ENCODE measurements at places on chromosomes 6 and 20.

DNA sequence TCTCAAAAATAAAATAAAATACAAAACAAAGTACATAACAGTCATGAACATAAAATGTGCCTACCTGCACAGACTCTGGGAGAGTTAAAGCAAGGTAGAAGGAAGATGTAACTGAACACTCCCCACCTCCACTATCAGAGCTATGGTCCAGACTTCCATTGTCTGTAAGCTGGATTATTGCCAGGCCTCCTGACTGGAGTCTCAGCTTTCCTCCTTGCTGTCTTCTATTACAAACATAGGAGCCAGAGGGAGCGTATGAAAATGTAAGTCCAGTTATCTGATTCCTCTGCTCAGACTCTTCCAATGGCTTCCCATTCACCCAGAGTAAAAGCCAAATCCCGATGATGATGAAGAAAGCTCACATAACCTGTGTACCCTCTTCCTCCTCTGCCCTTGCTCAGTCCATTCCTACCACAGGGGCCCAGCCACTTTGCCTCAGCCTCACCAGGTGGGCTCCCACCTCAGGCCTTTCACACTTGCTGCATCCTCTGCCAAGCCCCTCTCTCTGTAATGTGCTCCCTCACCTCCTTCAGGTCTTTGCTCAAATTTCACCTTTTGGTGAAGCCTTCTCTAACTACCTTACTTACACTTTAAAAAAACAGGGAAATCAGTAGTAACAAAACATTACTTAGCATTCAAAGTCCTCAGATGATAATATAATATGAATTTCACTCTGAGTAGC is 194.1 kb downstream of the RIMS1 start:
- no peak for DNase-seq

DNA sequence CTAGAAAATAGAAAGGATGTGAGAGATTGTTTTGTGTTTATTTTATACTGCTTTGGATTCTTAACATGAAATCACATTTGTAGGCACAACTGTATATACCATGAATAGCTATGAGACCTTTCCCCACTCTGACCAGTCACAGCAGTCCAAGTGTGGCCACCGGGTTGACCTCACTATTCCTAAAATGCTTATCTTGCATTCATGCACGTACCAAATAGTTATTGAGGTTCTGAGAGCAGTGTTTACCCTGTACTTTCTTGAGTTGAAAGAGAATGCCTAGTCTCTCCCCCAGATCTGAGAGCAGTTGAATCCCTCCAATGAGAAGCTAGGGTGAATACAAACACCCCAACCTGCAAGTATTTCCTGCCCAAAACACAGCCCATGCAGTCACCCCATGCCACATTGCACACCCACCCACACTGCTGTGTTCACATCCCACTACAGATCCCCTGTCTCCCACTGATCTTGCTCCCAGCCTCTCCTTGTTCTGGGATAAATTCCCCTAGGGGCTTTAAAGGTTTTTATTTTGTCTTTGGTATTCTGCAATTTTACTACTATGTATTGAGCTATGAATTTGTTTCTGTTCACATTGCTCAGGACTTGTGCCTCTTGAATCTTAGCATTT is 51.6 kb downstream of the GOPC start:
- DNase-seq = no peak

- DNase-seq = no peak
Observed at GRCh38 chr6:25961619-25962148, 918 bp upstream of the TRIM38 start.

DNA sequence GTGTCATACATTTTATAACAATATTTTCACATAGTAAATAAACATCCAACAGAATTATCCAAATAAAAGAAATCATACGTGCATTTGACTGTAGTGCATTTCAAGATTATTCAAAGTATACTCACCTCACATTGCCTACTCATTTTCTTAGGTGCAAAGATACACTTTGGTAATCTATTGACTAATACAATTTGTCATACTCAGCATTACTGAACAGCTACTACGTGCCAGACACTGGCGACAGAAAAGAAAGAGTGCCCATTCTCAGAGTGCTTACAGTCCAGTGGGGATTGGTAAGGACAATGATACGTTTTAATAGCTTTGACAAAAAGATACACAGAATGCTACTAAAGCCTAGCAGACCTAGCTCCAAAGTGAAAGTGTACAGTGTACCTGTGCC is 42.0 kb downstream of the FBXL4 start:
- no peak for DNase-seq

DNA sequence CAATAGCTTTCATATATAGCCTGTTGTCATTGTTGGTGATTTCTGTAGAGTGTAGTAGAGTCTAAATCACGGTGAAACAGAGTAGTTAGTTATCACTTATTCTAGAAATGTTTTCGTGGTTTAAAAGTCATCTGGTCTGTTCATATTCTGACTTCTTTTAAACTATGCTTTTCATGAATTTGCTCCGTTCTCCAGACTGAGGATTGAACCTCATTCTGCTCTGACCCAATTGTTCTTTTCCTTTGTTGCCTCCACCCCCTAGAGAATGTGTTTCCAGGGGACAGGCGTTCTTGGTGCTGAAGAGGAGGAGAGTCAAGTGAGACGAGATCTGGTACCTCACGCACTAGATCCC is 748 bp upstream of the ZNF292 start:
- DNase-seq = no peak

- DNase-seq = no peak
Observed at GRCh38 chr6:37712508-37712907, 14.8 kb upstream of the MDGA1 start.

- peak; percentile 98 for DNase-seq
Observed at GRCh38 chr6:169365567-169366257, 112.1 kb upstream of the THBS2 start.

DNA sequence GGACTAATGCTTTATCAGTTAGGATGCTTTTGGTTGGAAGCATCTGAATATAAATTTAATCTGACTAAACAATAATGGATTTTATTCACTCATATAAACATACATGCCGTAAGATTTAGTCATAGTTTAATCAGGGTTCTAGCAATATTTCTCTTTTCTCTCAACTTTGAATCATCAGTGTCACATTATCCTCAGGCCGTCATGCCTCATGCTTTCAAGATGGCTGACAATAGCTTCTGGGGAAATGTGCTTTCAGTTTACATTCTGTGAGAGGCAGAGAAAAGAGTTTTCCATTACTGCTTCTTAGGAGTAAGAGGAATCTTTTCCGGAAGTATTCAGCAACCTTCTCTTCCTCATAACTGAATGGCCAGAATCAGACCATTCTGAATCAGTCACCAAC is 162.2 kb downstream of the GJA1 start:
- DNase-seq = no peak

DNA sequence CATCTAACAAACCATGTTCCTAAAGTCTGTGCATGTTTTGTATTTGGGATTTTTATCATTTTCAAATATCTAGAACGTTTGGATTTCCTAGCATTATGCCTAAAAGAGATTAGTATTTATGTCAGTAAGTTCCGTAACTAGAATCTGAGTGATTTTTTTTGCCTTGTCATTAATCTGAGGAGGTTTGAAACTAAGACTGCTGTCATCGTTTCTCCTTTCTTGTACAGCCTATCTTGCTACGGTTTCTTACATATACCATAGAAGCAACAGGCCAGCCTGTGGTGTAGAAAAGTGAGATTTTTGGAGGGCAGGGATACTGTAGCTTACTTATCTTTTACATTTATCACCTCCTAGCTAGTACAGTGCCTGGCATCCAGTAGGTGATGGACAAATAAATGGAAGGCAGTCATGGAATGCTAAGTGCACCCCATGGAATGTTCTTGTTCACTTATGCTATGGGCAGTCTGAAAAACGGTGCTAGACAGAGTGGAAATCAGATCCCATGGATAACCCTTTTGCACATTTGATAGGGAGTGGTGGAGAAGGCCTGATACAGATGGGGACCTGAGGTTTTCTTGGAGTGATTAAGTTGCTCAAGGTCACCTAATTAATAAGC is 93.9 kb downstream of the ARID1B start:
- DNase-seq = no peak

DNA sequence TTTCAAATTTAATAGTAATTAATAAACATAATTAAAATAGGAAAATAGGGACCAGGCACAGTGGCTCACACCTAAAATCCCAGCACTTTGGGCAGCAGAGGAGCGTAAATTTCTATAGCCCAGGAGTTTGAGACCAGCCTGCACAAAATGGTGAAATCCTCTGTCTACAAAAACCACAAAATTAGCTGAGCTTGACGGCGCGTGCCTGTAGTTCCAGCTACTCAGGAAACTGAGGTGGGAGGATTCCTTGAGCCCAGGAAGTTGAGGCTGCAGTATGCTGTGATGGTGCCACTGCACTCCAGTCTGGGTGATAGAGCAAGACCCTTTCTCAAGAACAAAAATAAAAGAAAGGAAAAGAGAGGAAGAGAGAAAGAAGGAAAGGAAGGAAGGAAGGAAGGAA is 1387.0 kb upstream of the ADGRB3 start:
- no peak for DNase-seq

DNA sequence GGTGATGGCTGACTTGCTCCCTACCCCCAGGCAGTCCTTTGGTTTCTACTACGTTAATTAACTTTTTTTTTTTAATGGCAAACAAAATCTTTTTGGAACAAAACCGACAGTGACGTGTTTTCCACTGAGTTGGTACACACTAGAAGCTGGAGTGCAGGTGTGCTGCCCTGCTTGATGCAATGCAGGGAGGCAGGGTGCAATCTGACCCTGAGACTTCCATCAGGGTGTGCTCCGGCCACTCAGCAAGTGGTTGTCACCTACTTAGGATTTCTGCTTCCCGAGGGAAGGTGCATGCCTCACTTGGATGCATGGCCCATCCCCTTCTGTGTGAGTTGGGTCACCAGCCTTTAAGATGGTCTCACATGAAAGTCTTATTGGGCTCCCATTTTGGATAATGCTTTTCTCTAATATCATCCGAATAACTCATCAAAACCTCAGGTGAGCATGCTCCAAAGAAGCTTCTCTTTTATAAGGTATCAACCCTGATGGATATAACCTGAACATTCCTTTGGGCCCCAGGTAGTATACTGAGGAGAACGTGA is 14.0 kb downstream of the RREB1 start:
- DNase-seq = peak; percentile 79

GRCh38 chr6:83294676-83295075 is 101.5 kb downstream of the RWDD2A start:
- no peak for DNase-seq

DNA sequence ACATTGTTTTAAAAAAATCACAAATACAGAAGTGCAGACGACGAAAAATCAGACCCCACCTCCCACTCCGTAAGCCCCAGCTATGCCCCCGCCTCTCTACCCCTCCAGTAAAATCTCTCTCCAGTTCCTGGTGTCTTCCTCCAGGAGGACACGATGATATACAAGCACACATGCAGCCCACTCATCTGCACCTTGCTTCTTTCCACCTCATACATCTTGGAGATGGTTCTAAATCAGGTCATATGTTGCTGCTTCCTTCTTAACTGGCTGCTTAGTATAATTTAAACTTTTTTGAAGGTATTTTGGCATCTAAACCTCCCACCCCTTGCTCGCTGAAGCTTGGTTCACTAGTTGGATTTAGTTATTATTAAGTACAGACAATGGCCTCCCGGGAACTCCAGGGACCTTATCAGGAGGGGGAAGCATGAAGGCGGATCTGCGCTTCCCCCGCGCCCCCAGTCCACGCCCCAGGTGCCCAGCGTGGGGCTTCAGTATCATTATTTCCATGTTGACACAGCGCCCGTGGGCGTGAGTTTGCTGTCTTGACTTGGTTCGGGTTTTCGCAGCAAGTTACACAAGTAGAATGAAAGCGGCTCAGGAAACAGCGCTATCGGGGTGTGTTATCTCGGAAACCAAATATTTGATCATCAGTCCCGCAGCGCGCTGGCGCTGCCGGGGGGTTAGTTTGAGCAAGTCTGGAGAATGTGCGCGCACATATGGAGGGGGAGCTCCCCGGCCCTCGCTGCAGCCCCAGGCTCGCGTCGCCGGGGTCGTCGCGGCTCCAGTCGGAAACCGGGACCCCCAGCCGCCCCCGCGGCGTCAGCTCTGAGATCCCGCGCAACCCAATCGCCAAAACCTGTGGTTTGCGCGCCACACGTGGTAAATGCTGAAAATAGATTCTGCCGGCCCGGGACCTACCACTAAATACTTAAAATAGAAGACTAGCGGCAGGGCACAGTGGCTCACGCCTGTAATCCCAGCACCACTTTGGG is 2.3 kb downstream of the BMP7 start:
- peak; percentile 50 for DNase-seq

Measured in NCI-H146 (cell line).